DMS53 (cell line): ENCODE measurements at places on chromosomes 1 and 21.

- DNase-seq, result no peak
These were observed 4.8 kb downstream of the ARPC5 start for GRCh38 chr1:183630748-183631147.

DNA sequence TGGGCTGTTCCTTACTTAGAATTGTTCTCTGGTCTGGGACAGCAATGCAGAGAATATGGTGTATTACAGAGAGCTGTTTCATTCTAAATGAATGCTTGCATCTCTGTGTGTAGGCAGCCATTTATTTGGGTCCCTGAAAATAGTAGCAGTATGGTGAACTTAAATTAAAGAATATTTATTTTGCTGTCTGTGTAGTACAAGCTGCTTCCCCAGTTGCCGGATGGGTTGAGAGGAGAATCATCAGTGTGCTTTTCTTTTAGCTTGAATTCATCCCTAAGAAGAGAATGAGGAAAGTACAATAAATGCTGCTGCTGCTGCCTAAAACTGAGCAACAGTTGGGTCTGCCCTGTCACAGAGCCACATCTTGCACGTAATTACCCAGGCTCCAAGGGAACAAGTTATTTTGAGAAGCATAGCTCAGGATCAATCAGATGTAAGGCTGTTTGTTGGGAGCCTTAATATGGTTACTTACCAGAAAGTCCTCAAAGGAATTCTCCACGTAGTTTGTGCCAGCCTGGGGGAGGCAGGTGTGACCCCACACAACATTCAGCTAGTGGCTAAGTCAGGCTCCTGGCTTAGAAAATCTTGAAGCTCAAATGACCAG, 16.6 kb downstream of the ACTN2 start:
- DNase-seq, result no peak

DNA sequence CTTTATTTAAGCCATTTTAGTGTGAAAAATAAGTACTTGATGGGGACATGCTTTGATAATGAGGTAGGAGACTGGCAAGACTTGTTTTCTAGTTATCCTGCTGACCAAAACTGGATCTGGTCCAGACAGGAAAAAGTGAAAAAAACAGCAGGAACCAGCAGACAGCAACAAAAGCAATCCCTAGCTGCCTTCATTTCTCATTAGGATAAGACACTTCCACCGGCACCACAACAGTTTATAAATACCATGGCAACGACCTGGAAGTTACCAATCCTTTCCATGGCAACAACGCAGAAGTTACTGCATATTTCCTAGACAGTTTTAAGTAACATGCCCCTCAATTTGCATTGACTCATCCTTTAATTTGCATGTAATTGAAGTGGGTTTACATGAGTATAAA, 993.8 kb upstream of the NCAM2 start:
- peak; percentile 52 for DNase-seq

DNA sequence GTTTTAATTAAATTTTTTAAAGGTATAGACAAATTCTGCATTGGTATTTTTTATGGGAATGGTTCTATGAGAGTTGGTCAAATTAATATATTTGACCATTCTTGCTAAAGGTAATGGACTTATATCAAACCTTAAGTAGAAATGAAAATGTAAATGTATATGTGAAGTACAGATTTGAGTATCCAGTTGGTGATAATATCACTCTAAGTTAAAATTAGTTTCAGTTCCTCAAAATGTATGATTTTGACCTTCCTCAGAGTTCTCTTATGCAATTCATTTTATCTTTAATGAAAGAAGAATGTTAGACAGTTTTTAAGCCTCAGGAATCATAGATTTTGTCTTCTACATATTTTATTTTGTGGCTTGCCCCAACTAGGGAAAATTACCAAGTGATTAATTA, 1291.5 kb upstream of the B3GALT2 start:
- no peak for DNase-seq

DNA sequence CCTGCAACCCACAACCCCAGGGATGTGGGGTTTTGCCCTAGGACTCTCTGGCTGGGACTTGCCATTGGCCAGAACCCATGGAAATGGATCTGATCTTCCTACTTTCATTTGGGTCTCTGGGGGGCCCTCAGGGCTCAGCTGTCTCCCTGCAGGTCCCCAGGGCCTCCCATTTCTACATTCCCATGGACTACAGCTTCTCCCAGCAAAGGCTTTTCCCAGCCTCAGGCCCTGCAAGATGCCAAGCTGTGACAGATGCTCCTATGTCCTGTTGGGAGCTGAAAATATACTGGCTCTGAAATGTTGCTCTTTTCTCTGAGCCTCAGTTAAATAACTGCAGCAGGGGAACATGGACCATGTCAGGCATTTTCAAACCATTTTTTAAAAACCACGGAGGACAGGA, 99.5 kb upstream of the IGSF21 start:
- no peak for DNase-seq

- no peak for DNase-seq
These were observed 235.0 kb downstream of the SLC45A1 start for GRCh38 chr1:8552820-8553397.

GRCh38 chr1:194273660-194274059, 1087.2 kb upstream of the B3GALT2 start:
- DNase-seq, result no peak

- no peak for DNase-seq
These were observed 12.8 kb downstream of the ABCG1 start for GRCh38 chr21:42231756-42232155.

- DNase-seq, result no peak
These were observed 22.9 kb downstream of the ATP2B4 start for GRCh38 chr1:203649551-203649998.

- no peak for DNase-seq
These were observed 13.7 kb downstream of the ACTRT2 start for GRCh38 chr1:3034728-3035562.

DNA sequence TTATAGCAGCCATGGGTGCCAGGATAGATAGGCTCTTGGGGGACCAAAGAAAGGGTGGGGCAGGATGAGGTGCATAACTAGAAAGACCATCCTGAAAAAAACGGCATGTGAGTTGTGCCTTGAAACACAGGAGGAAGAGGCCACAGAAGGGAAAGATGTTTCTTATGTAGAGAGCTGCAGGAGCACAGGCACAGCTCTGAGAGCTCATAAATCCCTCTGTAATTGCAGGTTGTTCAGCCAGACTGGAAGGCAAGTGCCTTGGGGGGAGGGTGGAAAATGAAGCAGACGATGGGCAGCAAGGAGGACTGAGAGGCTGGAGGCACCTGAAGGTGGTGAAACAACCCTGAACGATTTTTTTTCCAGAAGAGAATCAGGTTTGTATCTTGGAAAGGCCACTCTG, 170.7 kb downstream of the NR5A2 start:
- DNase-seq, result no peak

DNA sequence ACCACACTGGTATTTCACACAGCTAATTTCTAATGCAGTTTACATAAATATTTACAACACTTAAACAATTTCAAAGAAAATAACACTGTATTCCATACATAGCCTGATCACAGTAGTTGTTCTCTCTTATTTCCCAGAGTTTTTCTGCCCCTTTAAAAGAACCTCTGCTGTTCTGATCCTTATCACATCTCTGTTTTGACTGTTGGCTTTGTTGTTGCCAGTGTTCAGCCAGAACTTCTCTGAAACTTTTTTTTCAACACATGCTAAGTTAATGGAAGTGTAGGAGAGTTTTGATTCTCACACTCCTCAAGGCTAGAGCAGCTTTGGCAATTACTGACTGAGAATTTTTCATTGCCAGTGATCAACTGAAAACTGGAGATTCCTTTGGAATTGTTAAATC, 11.1 kb downstream of the SELE start:
- DNase-seq, result no peak

DNA sequence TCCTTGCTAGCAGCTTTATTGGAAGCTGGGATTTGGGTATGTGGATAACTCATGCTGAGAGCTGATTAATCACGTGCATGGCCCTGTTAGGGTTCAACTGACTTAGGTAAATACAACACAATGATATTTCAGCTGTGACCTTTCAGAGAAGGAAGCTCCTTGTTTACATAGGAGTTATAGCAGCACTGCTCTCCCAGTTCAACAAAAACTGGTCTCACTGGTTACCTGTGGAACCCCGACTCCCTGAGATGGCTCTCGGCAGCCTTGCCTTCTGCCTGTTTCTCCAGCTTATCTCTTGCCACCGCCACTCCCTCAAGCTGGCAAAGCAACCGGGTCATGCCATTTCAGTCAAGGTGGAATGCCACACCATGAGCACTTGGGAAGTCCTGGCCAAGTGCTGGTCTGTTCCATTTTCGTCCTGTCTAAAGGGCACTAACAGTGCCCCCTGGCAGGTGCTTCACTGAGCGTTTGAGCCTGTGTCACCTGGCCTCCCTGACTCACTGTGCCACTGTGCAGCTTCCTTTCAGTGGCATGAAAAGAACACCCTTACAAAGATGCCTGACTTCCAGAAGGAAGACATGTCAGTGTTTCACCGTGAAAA, 31.6 kb downstream of the DOP1B start:
- peak; percentile 97 for DNase-seq

GRCh38 chr1:156432669-156433018, 63.6 kb downstream of the RHBG start:
- no peak for DNase-seq

GRCh38 chr21:45607021-45607908, 36.3 kb upstream of the PCBP3 start:
- DNase-seq, result no peak

DNA sequence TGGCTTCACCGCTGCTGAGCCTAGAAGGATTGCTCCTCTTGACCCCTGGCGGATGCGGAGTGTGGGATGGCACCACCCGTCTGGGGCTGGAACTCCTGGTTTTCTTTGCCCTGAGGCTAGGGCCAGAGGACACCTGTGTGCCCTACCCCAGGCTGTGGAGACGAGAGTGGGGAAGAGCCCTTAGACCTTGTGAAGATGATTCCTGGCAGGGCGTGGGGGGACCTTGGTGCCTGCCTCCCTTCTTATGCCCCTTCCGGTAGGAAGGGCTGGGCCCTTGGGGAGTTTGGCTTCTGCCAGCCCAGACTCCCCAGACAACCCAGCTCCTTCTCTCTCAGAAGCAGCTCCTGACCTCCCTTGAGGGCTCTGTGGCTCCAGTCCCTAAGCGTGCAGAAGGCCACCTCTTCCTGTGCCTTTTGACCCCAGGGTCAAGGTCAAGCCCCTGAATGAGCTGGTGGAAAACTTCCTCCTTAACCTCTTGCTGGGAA, 891 bp downstream of the RPS6KA1 start:
- peak; percentile 68 for DNase-seq

- no peak for DNase-seq
These were observed 98.4 kb upstream of the GADD45A start for GRCh38 chr1:67586596-67586995.

DNA sequence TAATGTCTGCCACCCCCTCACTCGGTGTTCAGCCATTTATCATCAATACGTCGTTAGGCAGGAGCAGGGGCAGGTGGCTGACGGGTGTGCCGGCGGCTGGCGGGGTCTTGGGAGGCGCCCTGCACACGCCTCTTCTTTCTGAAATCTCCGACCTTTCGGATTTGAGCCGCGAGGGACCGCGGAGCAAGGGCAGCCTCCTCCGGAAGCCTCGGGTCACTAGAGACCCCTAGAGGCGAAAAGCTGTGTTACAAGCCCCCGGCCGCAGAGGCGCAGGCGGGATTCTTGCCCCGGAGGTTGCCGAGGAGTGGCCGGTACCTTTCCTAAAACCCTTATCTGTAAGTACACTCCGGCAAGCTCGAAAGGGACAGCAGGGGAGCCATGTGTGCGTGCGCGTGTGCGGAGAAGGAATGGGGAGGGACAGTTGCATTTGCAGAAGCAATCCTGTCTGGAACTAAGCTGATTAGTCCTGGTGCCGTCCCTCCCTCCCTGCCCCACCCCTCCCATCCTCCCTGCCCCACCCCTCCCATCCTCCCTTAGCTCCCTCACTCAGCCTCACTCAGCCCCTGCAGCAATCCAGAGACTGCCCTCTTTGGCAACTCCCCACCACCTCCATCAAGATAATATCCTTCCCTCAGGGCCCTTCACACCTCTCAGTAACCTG, 11.0 kb downstream of the BRINP2 start:
- DNase-seq, result peak; percentile 84

- DNase-seq, result no peak
These were observed 3.7 kb upstream of the TMEM61 start for GRCh38 chr1:54976747-54977146.

DNA sequence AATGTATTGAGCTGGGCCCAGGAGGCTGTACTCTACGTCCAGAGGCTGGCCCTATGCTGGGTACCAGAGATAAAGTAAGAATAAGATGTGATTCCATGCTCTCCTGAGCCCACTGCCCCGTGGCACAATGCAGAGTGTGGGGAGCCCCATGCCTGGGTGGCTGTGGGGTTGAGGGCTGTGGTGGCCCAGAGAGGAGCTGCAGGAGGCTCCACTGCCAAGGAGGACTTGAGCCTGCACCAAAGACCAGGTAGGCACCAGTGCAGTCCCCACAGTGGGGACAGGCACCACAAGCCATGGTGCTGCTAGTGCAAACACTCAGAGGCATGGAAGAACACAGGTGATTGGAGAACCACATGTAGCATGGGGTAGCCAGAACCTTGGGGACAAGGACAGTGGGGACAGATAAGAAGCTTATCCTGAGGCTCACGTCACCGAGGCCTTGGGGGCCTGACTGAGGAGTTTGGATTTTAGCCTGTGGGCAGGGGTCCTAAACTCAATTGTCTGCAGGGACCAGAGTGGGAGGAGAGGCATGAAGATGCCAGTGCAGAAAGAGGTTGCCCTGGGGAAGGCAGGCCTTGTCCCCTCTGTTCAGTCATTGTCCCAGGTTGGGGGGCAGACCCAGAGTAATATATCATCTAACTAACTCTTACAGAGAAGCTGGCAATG, 21.9 kb upstream of the EPS8L3 start:
- DNase-seq, result no peak

- peak; percentile 77 for DNase-seq
These were observed at the start of gene B4GALT2 for GRCh38 chr1:43978551-43979260. TSS of gene B4GALT2 (plus strand) at chr1:43979210. CDS start at chr1:43981161, 1,951 bp downstream.

GRCh38 chr1:239719642-239720258, 333.4 kb downstream of the CHRM3 start:
- no peak for DNase-seq

DNA sequence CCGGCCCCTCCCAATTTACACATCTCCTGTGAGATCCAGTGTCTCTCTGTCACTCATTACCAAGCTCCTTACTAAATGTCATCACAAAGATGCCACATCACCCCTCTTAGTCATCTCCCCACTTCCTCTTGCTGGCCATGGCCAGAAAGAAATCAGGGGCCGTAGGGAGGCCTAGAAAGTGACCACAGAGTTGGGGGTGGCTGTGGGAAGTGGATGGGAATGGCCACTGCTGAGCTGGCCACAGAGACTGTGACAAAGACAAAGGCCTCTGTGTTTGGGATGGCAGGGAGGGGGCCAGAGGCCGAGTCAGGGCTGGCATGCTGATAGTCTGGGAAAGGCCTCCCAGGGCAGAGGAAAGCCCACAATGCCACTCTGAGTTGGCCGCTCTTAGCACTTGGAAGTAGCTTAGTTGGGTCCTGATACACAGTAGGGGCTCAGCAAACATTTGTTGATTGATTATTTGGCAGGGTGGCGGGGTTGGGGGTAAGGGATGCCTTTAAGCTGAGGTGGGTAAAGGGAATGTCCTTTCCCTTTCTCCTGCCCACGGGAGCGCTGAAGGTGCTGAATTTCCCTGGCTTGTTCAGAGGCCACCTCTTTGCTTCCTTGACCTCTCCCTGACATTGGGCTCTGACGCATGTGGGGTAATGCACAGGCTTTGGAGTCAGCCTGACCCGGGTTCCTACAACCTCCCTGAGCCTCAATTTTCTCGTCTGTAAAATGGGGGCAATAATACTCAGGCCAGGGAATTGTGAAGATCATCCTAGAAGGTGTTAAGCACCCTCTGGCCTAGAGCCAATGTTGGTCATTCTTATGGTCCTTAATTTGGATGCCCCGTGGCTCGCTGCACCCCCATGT, 13.2 kb downstream of the NAV1 start:
- peak; percentile 20 for DNase-seq

GRCh38 chr1:219459351-219460080, 153.4 kb downstream of the ZC3H11B start:
- no peak for DNase-seq
